ENCODE measurements at places on chromosomes 2 and 18.

DNA sequence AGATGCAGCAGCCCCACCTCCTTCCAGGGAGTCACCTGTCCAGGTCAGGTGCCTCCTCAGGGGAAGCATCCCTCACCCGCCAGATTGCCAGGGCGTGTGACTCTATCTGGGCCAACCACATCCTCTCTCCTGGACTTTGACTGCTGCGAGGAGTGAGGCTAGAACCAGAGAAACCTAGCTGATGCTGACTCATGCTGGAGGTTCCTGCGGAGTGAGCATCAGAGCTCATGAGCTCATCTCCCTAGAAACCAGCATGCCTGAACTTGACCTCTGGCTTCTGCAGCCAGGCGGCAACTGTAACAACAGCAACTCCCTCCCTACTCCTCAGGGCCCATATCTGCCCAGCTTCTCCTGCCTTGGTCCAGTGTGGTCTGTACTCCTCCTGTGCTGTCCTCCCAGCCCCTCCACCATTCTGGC is 28.3 kb upstream of the NT5DC4 start:
- peak; percentile 91 for DNase-seq

DNA sequence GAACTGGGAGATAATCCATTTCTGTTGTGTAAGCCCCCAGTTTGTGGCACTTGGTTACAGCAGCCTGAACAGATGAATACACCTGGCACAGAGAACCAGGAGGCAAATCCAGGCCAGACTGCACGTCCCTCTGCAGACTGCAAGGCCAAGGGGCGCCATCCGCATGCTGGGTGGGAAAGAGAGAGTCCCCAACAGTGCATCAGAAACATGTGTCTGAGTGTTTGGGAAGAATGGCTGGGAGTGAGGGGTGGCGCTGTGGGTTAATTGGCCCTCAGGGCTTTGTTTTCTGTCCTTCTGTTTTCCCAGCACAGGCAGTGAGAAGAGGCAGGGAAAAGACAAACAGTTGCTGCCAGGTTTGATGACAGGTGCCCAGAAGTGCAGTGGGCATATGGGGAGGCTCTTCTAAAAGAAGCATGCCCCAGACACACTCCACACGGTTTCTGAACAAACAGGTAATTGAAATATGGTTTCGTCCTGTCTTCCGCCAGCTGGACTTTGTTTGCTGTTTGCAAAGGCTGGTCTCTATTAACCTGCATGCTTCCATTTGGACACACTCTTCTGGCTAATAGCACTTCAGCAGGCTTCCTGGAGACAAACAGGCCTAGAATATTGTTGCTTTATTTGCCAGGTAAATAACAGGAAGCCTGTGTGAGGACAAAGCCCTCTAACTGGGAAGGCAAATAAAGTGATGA is 43.4 kb upstream of the SEC11C start:
- DNase-seq = no peak

DNA sequence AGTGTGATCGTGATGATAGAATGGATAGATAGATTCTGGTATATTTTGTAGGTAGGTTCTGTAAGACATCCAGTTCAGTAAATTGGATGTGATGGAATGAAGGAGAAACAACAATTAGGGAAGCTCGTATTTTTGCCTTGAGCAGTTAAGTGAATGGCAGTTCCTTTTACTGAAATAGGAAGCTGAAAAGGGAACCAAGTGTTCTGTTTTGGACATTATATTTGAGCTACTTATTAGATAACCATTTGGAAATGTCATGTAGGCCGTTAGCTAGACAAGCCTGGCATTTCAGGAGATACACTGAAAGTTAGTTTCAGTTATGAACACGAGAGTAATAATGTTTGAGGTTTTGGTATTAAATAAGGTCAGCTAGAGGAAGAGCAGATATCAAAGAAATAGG is 41.5 kb downstream of the MARCHF7 start:
- DNase-seq = no peak

DNA sequence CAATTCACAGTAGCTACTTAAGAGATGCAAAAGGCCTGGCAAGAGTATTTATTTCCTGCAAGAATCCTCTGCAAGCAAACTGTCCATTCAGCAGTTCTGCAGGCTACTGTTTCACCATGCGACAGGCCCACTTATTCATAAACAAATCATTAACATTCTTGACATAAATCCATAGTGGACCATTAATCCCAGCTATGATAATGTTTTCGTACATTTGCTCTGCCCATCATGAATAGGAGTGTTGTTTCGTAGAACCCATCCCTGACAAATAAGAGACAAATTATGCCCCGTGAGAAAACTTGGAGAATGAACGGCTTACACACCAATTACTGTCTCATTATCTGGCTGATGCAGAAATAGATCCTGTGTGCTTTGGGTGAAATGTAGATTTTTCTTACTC is 65.4 kb downstream of the PID1 start:
- DNase-seq = no peak

GRCh38 chr2:127511917-127512316 is 14.4 kb downstream of the IWS1 start:
- no peak for DNase-seq

GRCh38 chr2:72932045-72932740 is 14.9 kb downstream of the EMX1 start:
- no peak for DNase-seq

DNA sequence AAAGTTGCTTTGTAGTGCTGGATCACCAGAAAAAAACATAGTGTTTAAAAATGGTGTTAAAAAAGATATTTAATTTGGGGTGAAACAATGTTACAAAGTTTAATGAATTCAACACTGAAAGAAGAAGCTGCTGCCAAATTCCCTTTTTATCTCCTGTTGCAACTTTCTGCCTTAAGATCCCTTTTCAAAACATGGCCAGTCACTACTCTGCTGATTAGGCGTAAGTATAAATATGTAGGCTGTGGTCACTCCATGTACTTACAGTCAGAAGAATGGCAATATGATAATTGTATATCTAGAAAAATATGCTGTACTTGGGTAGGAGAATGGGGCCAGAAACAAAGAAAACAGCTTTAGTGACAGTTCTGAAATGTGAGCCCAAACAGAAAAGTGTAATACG is 123.5 kb upstream of the ZBTB14 start:
- no peak for DNase-seq

GRCh38 chr2:20186078-20186854 is 38.7 kb downstream of the SDC1 start:
- no peak for DNase-seq

DNA sequence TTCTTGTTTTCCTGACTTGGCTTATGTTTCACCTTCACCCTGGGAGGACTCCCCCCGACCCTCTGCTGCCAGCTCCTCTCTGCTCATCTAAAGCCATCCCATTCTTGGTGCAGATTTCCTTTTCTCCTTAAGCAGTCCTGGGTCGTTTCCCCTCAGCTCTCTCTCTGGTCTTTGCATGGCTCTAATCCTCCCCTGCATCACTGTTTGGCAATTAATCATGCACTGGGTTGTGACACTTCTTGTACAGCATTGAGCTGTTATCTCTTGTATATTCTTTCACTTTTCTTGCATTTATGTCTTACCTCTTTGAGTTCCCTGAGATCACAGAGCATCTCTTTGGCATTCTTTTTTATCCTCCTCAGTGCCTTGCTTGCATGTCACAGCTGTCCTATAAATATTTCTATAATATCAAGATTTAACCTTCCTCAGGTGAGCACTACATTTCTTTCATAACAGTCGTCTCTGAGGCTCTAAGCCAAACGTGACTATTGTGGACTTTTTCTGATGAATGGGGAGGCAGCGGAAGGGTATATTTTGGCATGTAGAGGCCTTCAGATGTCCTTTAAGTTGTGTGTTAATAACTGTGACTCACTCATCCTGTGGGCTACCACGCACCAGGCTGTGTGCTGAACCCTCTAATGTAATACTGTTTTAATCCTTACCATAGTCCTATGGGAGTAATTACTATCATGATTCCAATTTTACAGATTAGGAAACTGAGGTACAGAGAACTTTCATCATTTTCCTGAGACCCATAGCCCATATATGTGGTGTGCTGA is 507.5 kb downstream of the SLC4A3 start:
- no peak for DNase-seq

DNA sequence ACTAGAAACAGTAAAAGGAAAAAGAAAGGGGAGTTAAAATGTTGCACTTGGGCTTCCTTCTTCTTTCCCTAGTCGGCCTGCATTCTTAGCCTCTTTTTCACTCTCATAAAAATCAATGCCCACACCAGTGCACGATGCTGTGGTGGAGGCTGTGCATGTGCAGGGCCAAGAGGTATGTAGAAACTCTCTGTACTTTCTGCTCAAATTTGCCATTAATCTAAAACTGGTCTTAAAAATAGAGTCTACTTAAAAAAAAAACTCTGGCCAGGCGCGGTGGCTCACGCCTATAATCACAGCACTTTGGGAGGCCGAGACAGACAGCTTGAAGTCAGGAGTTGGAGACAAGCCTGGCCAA is 11.1 kb downstream of the TRAPPC8 start:
- no peak for DNase-seq

GRCh38 chr2:72220170-72220569 is 72.5 kb upstream of the CYP26B1 start:
- DNase-seq = no peak

DNA sequence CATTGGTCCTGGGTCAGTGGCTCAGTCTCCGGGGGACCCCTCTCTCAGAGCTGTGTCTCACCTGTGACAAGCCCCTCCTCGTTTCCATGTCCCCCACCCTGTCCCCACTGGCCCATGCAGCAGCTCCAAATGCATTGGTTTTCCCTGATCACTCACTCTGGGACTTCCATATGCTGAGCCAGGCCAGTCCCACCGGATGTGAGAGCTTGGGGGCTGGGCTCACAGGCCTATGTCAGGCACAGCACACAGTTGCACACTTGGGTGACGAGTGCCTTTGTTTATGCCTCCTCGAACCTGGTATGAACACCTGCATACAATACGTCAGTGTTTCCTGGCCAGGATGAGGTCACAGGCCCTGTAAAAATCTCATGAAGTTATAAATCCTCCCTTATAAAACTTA is 232.5 kb downstream of the TFCP2L1 start:
- DNase-seq = no peak

DNA sequence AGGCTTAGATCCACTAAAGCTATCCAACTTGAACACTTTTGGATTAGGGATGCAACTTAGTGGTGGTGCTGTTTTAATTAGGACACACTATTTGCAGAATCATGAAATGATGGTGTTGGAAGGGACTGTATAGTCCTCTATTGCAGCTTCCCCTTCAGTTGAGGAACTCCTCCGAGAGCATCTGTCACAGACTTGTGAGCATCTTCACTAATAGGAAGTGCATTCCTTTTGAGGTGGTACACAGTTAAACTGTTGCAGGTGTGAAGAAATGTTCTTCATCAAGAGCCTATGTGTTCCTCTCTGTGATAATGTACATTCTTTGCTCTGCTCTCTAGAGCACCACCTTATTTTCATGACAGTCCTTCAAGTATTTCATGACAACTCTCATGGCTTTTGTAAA is 197.4 kb downstream of the CAMKMT start:
- DNase-seq = no peak

DNA sequence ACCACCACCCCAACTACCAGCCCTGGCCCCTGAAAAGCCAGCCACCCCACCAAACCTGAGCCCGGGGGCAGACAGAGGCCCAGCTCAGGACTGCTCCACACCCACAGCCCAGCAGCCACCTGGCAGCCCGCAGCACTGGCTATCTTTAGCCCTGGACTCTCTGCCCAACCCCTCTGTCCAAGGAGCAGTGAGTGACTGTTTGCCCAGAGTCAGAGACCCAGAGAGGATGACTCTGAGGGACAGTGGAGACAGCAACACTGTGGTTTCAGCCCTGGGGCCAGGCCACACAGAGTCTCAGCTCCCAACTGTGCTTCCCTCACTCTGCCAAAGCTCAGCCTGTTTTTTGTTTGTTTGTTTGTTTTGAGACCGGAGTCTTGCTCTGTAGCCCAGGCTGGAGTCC is 32.6 kb downstream of the BIN1 start:
- DNase-seq = no peak

DNA sequence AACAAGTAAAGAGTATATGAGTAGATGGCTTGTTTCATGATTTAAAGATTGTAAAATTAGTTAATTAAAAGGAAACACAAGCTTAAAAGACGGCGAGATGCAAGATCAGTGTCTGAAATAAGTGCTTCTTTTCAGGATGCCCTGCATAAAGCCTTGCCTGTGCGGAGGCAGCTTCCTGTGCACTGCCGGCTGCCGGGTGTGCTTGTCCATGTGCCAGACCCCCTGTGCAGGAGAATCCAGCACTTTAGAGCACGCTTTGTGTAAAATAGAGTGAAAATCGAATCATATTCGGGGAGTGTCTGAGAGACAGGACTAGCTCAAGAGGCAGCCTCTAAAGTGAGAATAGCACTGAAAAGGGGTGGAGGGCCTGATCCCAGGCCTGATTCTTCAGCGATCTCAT is 154.7 kb downstream of the CHST9 start:
- no peak for DNase-seq

DNA sequence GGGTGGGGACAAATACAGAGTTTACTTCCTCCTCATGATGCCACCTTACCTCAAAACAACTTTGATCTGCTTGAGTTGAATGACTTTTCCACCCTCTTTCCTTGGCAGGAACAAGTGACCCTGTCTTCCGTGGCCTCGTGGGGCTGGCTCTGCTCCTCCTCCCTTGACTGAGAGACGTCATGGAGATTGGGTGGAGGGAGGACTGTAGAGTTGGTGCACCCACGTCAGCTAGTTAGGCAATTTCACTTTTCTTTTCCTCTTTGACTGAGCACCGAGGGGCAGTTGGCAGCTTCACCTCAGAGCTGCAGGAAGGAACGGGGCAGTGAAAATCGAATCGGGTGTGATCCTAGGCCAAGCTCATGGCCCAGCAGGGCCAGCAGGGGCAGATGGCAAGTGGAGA is at the start of gene SP140:
SP140 (plus strand) TSS at position 251 of the 400 bp plus-strand sequence; CDS start at position 360, 109 bp downstream.
- peak; percentile 76 for DNase-seq

GRCh38 chr18:77068321-77069312 is 64.0 kb downstream of the MBP start:
- peak; percentile 67 for DNase-seq

Measured in CD4-positive, CD25-positive, alpha-beta regulatory T cell (primary cell).